ENCODE measurements at places on chromosomes 4 and X.

GRCh38 chrX:117327373-117327772 lies 789.2 kb downstream of the KLHL13 start:
- no peak for DNase-seq

GRCh38 chr4:70818173-70818855 lies 21.4 kb downstream of the GRSF1 start:
- no peak for DNase-seq

- DNase-seq = peak; percentile 7
Observed at GRCh38 chr4:161577579-161578301, 586.1 kb downstream of the FSTL5 start.

DNA sequence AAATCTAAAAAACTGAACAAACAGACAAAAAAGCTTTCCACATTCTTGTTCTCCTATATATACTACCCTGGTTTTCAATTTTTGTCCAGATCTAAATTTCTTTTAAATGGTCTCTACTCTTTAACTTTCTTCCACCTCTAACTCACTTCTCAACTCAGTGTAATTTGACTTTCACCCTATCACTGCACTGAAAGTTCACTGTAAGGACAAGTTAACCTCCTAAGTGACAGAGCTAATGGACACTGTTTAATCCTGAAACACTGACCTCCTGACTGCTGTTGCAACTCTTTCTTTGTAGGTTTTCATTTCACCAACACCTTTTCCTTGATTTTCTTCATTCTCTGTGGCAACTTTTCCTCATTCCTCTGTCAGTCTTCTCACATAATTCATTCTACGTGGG lies 50.0 kb downstream of the ATOH1 start:
- DNase-seq = no peak

DNA sequence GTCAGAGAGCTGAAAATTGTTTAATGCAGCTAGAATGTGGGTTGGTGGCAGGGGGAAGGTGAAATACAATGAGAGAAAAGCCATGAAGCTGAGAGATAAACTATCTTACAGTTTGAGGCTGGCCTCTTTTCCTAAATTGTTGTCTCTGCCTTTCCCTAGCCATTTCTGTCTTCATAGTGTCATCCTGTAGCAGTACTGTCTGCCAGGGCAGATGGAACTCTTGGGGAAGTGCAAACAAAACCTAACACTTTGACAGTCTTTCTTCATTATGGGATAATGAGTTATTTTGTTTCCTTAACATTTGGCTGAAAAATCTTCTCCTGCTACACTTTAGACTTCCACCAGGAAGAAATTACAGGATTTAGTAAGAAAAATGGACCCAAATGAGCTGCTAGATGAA lies 197.8 kb upstream of the ARX start:
- DNase-seq = no peak

DNA sequence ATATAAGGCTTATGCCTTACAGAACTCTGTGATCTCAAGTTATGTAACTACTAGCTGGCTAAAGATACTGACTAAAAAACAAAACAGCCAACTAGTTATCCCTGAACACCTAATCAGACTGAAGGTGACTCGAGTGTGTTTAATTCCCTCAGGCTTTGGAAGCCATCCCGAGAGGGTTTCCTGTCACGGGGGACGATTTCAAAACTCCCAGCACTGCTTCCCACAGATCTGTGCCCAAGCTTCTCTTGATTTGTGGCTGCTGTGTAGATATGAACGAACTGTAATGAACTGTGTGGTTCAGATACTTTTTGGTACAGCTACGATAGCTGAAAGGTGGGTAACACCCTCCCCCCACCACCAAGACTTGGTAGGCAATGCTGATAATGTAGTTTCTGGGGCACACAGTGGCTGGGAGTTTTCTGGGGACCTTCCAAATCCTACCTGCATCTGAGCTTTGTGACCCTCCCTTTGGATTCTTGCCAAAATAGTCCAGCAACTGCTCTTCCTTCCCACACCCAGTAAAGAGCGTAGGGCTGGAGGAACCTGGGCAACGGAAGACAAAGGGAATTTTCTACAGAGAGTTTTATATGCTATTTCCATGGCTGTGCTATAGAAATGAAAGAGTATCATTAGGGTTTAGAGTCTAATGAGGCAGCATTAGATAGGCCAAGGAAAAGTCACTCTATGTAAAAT lies 148.8 kb downstream of the MGST2 start:
- no peak for DNase-seq

DNA sequence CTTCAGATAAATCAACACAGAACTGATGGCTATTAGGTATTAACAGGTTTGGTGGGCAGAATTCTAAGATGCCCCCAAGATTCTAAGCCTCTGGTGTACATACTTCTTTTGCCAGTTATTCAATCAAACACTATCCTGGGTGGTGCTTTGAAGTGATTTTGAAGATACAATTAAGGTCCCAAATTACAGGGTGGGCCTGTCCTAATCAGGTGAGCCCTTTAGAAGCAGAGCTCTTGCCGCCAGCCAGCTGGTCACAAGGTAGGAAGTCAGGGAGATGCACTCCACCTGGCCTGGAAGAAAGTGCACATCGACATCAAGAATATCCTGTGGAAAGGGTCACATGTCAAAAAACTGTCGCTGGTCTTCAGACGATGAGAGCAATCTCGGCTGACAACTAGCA lies 29.5 kb downstream of the ASB9 start:
- DNase-seq = no peak

GRCh38 chr4:38111717-38112116 lies 151.5 kb downstream of the PTTG2 start:
- DNase-seq = no peak

- DNase-seq = peak; percentile 43
Observed at GRCh38 chr4:187929024-187929423, 66.5 kb upstream of the ZFP42 start.

DNA sequence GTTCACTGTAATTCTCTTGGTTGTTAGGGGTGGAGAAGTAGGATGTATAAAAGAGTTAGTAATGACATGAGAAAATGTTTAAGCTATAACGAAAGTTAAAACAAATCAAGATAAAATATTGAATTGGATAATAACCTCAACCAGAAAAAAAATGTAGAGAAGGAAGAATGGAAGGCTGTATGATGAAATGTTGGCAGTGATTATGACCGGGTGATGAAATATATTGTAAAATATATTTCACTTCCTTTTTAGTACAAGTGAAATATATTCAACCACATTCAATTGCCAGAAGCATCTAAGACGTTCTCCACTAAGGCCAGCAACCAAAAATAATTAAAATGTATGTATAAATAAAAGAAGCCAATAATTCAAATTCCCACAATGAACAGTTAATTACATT lies 309.3 kb upstream of the FGF13 start:
- DNase-seq = no peak

DNA sequence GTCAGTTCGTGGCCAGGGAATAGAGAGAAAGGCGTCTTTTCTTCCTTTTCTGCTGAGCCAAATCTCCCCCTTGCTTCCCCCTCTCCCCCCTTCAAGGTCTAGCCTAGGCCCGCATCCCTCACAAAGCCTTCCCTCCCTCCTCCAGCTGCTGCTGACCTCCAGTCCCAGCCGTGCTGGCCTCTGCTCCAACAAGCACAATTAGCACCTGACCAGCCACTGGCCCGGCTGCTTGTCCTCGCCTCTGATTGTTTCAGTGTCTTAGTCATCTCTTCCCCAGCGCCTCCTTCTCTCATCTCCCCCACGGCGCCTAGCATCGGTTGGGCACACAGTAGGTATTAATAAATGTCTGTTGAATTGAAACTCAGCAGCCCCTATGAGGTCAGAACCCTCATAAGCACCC lies 4.2 kb downstream of the ELF4 start:
- peak; percentile 54 for DNase-seq

DNA sequence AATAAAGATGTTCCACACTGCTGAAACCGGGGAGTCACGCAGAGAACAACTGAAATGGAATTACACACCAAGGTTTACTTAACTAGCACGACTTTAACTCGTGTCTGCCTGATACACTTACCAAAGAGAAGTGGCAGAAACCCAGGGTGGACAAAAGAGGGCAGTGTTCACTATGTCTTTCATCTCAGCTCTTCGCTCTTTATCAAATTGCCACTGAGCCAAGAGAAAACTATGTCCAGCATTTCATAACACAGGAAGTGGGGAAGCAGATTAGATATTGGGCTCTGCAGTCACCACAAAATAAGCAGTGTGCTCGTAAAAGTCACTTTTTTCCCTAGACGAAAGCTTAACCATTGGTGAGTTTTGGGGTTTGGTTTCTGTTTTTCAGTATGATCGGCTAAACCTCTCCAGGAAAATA lies 155.7 kb downstream of the CHIC2 start:
- peak; percentile 51 for DNase-seq

DNA sequence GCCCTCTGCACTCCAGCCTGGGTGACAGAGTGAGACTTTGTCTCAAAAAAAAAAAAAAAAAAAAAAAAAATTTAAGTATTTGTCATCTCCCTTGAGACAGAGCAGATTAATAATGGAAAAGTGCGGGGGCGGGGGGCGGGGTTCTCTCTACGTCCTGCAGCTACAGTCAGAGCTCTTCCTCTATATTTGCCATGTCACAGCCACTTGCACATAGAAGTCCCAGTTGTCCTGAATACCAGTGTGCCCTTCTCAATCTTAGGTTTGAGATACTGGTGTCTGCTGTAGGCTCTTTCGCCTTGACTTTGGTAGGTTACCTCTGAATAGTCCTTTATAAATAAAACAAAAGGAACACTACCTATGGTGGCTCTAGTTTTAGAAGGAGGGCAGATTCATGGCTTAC lies 237.8 kb upstream of the PGRMC2 start:
- no peak for DNase-seq

DNA sequence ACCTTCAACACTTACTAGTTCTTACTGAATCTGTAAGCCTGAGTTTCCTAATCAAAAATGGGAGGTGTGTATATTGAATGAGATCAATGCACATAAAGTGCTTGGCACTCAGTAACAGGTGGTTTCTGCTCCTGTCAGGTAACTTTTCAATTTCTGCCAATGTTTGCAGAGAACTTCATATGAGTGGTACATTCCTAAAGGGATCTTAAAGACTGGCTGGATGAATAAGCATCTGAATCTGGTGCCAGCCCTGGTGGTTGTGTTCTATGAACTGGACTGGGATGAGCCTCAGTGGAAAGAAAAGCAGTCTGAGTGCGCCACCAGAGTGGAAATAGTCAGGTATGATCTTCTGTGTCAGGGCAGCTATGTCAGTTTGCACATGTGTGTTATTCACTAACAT lies 7.0 kb downstream of the TRAPPC11 start:
- no peak for DNase-seq

DNA sequence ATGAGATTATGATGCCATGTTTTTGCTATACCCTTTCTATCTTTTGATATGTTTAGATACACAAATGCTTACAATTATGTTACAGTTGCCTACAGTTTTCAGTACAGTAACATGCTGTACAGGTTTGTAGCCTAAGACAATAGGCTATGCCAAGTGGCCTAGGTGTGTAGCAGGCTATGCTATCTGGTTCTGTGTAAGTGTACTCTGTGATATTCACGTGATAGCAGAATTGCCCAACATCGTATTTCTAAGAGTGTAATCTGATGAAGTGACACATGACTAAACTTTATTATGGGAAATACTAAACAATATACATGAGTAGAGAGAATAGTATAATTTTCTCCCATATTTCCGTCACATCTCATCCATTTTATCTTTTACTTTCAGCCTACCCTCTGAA lies 97.0 kb downstream of the CLDN22 start:
- no peak for DNase-seq

DNA sequence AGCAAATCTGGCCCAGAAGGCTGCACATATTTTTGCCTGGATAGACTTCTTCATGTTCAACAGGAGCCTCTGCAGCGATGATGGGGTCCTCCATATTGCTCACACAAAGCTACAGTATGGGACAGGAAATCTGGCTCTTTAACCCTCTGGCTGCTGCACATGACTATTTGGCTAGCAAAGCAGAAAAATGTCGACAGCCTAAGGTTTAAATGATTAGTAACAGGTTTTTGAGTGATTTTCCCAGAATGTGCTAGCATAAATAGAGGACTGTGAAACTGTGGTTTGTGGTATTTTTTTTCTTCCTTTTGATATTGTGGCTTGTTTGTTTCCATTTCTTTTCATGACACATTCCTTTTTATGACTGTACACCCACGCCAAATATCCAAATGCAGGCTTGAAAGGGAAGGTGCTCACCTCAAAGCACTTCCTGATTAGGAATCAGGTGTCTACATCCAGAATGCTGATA lies 120.2 kb upstream of the GK2 start:
- no peak for DNase-seq

GRCh38 chr4:40718586-40718985 lies 31.2 kb upstream of the NSUN7 start:
- no peak for DNase-seq

DNA sequence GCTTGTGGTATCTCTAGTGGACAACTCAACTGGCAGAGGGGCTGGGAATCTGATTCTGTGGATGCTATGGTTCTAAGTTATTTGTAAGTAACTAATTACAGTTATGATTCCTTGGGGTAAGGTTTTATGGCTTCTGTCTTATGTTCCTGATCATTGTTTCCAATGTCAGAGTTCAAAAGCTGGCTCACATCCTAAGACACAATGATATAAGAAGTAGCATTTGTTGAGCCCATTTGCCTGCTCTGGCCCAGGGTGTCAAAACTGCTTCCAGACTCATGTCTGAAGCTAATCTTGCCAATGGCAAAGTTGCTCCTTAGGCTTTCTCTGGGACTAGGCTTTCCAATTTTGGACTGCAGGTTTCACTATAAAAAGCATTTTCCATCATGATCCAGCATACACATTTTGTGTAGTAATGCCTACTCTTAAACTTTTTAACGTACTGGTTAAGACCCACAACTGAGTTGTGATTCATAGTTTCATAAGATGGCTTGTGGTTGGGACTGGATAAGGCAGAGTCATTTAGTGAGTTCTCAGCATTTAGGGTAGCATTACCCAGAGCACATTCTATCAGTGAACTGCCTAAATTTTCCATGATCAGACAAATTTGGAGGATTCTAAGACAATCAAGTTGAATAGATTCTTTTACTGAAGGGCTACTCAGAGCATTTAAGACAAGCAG lies 50.0 kb downstream of the CCNI start:
- no peak for DNase-seq

DNA sequence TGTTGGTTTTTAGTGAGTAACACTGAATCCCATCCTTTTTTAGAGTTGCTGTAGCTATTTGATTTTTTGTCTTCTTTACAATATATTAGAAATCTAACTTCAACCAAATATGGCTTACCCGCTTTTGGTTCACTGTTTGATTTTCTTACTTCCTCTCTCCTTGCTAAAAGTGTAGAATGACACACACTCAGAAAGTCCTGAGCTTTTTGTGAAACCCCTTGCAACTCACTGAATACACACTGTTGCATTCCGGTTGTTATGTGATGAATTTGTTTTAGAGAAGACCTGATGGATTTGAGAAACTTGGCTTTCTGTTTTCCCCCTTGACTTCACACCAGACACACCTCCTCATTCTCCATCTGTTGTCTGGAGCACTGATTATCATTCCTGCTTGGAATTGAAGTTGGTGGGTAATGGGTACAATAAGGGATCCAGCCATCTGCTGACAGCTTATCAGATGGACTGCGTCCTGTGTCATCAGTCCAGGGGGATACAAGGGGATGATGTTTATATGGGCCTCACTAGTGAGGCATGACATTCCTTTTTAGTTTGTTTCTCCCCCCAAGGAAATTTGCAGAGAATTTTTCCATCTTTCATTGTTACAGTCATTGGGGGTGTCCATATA lies 5.2 kb downstream of the TMEM164 start:
- no peak for DNase-seq

All from trophoblast cell (in vitro differentiated cells and primary cell).